T1000 (cell line): ENCODE measurements at places on chromosomes 6 and 20.

- DNase-seq, result no peak
Measured at GRCh38 chr20:45783656-45784294, 7.9 kb downstream of the WFDC3 start.

GRCh38 chr6:45507186-45507585 is 129.5 kb upstream of the SUPT3H start:
- no peak for DNase-seq

GRCh38 chr20:38150335-38151170 is 14.5 kb downstream of the TGM2 start:
- DNase-seq, result no peak

- DNase-seq, result no peak
Measured at GRCh38 chr6:30914854-30915590, 984 bp downstream of the VARS2 start.

DNA sequence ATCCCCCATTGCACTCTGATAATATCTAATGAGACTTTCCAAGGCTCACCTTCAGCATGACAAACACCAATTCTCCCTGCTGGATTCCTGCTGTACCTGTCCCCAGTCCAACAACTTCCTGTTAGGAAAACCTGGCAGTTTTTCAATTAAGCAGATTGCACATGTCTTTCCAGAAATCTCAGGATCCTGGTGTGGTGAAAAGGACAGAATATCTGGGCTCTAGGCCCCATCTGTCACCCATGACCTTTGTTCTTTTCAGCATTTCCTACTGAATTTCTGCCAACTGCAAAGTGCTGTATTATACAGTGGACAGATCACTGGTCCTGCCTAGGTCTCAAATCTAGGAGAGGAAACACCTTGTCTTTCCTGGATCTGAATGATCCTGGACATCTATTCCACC is 27.7 kb upstream of the DTNBP1 start:
- no peak for DNase-seq

DNA sequence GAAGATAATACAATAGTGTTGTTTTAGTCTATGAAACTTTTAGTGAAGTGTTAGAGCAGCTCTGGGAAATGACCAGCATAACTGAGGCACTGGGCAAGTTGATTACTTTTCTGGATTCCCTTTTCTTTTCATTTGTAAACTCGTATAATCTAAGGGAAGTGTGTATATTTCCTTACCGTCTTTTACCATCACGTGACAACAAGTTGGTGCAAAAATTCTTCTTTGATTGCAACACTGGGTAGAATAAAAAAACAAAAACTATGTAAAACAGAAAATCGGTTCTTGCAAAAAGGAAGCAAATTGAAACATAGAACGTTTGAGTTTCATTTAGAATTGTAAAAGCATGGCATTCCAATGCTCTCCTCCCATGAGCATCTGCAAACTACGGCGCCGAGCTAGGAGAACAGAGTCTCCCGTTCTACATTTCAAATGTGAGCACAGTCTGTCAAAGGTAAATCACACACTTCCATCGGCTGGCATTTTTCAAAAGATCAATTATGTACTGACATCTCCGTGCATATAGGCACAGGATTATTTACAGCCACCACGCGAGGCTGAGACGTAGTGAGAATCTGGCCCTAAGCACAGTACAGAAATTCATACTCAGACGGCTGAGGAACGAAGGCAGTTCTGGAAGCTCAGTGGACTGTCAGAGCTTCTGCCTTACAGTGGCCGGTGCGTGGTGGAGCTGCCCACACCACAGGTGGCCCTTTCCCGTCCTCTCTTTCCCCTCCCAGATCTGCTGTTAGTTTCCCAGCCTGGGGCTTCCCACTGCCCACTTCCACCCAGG is 314.0 kb downstream of the BMP7 start:
- no peak for DNase-seq

- DNase-seq, result no peak
Measured at GRCh38 chr6:108946695-108947094, 98.5 kb downstream of the ARMC2 start.

GRCh38 chr6:34696739-34697543 is at the start of gene ILRUN:
TSS of gene ILRUN (minus strand) at chr6:34696767. CDS start at chr6:34696603, 164 bp downstream.
- DNase-seq, result peak; percentile 94

DNA sequence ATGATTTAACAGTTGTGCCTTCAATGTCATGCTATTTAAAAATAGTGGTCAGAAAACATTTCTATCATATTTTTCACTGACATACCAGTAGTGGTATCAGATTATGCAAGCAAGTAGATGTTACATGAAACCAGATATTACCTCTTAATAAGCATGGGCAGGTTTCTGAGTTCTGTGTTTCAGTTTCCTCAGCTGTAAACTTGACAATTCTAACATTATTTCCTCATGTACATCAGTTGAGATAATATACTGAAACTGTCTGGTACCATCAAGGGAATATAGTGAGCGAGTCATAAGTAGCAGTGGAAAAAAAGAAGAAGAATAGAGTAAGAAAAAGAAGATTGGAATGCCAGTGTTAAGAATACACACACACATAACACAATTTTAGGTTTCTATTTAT is 477.9 kb upstream of the MANEA start:
- DNase-seq, result no peak

DNA sequence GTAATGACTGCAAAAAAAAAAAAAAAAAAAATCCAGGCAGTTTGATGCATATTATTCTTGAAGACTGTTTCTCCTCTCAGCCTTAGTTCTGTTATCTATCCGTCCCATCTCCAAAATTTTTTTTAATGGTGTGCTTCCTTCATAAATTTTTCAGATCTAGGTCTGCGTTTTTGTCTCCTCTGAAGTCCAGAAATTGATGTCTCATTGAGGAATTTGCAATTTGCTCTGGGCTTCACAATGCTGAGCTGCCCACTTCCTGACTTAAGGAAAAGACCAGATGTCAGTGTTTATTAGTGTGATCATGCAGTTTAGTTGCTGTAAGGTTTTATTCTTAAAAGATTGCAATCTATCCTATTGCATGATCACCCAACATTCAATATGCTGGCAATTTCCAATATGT is 297.6 kb downstream of the ZNF217 start:
- DNase-seq, result no peak

DNA sequence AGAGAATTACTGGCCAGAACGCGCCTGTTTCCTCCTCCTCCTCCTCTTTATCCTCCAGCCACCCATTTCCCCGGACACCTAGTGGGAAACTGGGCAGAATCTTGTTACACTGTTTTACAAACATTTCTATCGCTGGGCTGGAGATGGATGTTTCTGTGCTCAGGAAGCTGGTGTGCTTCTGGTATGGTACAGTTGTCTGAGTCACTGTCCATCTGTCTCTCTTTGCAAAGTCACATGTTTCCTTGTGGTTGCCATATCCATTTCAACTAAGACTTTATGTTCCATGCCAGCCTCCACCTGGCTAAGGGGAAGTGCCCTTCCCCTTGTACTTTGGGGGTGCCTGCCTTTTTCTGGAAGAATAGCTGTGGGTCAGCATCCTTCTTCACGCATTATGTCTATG is 52.9 kb upstream of the SLC22A16 start:
- no peak for DNase-seq

DNA sequence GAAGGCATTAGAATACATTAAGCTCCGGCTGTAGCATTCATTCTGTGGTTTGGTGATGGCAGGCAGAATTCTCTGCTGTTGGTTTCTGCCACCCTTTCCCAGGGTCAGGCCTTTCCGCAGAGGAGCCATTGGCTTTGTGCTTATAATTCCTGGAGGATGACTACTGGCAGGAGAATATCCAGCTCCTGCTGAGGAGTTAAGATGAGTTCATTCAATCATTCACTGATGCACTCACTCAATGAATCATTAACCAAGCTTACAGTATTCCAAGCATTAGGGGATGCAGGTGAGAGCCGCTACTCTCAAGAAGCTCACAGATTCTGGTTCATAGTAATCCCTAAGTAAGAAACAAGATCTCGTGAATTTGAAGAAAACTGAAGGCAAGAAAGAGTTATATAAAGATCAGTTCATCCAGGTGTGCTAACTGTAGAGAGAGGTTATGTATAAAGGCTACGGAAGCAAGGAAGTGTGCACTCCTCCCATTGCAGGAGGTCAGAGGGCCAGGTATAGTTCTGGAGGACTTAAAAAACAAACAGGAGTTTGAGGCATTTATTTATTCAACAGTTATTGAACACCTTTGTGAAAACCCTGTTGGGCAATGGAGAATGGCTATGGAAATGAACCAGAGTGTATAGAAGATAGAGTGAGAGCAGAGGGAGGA is 75.5 kb downstream of the HMGN3 start:
- no peak for DNase-seq

GRCh38 chr20:8461186-8461585 is 329.1 kb downstream of the PLCB1 start:
- no peak for DNase-seq

GRCh38 chr6:24194978-24195700 is 69.1 kb downstream of the NRSN1 start:
- DNase-seq, result no peak

- no peak for DNase-seq
Measured at GRCh38 chr6:14265049-14266021, 147.8 kb downstream of the CD83 start.

- peak; percentile 35 for DNase-seq
Measured at GRCh38 chr20:4607287-4607713, 114.4 kb upstream of the PRND start.

DNA sequence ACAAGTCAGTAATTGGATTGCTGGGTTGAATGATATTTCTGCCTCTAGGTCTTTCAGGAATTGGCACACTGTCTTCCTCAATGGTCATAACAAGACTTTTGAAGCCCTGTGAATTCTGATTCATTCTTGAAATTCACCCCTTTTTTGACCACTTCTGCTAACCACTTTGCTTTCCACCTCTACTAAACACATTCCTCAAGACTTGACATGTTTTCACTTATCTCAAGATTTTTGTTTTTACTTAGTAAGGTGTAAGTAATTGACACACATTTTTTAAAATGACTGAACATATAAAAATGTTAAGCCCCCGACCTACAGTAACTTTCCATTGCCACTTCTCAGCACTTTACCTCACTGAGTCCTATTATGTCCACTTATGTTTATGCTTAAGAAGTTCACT is 239.1 kb downstream of the GRM1 start:
- no peak for DNase-seq

DNA sequence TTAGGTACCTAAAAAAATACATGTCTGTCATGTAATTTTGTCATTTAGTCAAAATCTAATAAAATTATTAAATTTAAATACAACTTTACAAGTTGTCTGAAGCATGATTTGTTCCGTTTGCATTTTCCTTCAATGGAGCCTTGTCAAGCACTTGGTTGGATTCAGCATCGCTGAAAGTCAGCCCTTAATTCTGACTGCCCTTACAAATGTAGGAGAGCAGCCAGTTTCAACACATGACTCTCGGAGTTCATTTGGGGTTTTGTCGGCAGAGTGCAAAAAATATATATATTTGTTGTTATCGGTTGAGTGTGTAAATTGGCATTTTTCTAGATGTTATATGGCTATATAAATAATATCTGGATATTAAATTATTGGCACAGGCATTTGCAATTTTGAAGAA is 180.6 kb downstream of the RPS12 start:
- no peak for DNase-seq

DNA sequence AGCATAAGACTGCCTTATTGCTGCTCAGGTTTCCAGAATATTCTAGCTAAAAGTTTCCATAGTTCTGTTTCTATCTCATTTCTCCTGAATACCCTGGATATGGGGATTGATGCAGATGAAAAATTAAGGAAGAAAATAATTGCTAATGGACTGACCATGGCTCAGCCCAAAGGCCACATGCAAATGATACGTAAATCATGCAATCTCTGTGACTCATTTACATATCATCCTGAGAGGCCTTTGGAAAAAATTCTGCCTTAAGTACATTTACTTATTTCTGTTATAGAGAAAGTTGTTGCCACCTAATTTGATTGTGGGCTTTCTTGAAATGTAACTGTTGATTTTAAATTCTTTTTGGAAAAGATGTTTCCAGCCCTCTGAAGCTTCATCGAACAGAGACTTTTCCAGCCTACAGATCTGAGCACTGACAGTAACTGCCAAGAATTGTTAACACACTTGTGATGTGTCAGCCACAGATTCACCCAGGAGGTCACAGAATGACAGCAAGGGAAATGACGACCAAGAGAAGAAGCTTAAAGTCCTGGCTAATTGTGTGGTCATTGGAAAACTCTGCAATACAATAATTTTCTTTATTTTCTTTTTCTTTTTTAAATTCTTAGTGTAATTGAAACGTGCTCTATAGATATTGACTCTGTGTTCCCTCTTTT is 174.8 kb downstream of the DOK5 start:
- DNase-seq, result no peak

- DNase-seq, result no peak
Measured at GRCh38 chr20:34312024-34312460, 8.9 kb upstream of the AHCY start.

- DNase-seq, result no peak
Measured at GRCh38 chr6:36566418-36566905, 19.2 kb upstream of the STK38 start.

GRCh38 chr6:125077453-125077852 is 76.1 kb upstream of the TPD52L1 start:
- DNase-seq, result no peak

DNA sequence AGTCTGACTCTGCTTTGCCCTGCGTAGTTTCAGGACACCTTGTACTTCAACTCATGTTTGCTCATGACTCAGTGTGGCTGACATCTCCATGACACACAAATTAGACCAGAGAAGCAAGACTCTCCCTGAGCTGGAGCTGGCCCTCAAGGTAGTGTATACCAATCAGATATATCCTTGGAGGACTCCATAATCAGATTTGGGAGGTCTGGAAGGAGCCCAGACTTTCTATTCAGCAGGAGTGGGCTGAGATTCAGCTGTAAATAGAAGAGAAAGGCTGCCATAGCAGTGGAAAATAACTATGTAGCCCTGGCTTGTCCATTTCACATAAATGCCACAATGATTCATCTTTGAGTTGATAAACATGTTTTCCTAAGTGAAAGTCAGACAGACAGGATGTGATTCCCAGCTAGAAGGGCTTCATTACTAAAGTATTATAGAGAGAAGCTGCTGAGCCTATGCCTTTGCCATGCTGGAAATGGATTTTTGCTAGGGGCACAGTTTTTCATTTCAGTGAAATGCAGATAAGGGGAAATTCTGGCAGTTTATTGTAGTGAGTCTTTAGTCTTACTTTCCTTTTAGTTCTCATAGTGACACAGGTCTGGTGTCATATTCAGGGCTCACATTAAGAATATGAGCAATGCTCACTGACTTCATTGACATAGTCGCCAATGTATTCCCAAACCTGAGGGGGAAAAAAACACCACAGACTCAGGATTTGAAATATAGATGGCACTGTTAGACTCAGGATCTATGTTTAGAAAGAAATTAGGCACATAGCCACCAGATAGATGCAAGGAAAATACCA is 95.3 kb downstream of the CLVS2 start:
- DNase-seq, result peak; percentile 34

GRCh38 chr20:32282461-32282860 is 5.0 kb downstream of the KIF3B start:
- DNase-seq, result no peak

DNA sequence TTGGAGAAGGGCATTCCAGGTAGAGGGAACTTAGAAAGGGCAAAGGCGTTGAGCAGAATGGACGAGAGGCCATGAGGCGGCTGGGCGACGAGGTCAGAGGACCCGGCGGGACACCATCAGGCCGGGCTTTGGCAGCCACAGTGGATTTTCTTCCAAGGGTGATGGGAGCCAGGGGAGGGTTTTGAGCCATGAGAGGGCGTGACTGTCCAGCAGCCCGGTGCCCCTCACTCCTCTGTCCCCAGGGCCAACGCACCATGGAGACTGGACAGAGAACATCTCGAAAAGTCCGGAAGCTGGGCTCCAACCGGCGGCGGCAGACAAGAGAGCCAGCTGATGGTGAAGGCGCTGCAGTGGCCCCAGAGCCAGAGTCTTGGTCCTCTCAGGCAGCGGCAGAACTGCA is 6.4 kb downstream of the RAB44 start:
- no peak for DNase-seq
